ENCODE measurements at places on chromosomes 3 and 15. TPM values are rescaled to one million over a fixed set of nuclear protein-coding genes. Genes with fewer than 3 reads are reported as not detected.

GRCh38 chr15:41150279-41150678, 34.2 kb upstream of the INO80 start:
- DNase-seq, result no peak

DNA sequence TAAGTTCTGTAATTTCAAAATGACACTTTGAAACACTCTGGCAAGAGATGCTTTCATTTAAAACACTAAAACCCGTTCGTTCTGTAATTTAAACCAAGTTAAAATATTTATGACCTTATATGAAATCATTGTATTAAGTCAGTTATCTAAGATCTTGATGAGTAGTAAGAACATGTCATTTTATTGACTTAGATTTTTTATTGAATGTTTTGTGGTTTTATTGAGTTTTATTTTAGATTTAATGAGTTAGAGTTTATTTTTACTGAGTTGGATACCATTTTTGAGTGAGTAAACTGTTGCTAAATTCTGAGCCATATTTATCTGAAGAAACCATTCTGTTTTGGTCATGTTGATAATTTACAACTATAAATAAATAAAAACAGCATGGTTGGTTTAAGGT, 94.3 kb downstream of the PPARG start:
- no peak for DNase-seq

Gene EFHB
- 0.50 TPM for total RNA-seq

Gene CXCR6
- 0.58 TPM for total RNA-seq

- no peak for DNase-seq
Measured at GRCh38 chr15:71334434-71334833, 219.2 kb downstream of the THSD4 start.

DNA sequence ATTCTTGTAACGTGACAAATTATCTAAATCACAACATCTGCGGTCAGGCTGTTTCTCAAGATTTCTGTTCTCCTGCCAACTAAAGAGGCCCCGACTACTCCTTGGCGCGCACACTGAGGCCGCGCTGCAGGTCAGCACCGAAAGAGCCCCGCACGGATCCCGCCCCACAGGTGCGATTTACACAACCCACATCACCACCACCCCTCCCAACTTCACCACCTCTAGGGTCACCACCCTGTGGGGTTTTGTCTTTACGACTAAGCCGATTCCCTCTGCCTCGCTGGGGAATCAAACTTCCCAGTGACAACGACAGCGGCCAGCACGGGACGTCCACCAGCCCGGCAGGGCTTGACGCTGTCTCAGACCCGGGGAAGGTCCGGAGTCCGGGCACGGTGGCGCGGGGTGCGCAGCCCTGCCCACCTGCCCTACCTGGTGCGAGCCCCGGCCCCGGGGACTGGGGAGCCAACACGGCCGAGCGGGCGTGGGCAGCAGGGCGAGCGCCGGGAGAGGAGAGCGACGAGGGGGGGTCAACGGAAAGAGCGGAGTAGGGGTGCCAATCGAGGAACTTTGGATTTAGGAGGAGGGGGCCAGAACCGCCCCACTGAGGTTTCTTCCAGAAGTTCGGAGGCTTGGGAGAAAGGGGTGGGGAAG, 764 bp downstream of the UACA start:
- peak; percentile 4 for DNase-seq

- DNase-seq, result peak; percentile 76
Measured at GRCh38 chr15:29103824-29104565, 165.6 kb downstream of the NSMCE3 start.

GRCh38 chr3:55065331-55065730, 137.5 kb upstream of the LRTM1 start:
- DNase-seq, result no peak

GRCh38 chr3:150743508-150743907, 19.5 kb downstream of the SIAH2 start:
- no peak for DNase-seq

Gene KLHDC8B
- 3.4 TPM for total RNA-seq

Gene RHCG
- not detected for total RNA-seq

DNA sequence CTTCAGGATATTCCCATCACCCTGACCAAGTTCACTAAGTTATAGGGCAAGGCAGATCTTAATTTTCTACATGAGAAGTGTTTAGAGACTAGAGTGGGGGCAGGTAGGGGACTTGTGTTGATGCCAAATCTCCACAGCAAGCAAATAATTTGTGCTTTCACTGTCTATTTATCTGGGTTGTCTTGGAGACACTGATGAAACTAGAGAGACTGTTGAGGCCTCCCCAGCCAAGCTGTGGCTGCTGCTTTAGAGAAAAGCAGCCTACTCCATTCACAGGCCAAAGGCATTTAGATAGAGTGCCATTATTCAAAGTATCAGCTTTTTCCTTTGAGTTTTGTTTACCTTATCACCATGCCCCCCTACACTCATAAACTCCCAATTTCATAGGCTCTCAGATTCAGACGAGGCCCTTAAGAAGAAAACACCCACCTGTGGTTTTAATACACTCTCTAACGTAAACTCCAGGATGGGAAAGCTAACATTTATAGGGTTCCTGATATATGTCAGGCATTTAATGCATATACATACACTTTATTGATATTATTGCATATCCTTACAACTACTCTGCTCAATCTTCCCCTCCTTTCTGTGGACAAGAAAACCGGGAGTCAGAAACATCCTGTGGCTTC, 130.4 kb upstream of the FOXB1 start:
- DNase-seq, result no peak

Gene OR4M2
- total RNA-seq, result not detected

GRCh38 chr15:57495041-57495440, 96.7 kb upstream of the MYZAP start:
- DNase-seq, result no peak

GRCh38 chr3:70580021-70580420, 267.6 kb upstream of the MDFIC2 start:
- DNase-seq, result no peak

DNA sequence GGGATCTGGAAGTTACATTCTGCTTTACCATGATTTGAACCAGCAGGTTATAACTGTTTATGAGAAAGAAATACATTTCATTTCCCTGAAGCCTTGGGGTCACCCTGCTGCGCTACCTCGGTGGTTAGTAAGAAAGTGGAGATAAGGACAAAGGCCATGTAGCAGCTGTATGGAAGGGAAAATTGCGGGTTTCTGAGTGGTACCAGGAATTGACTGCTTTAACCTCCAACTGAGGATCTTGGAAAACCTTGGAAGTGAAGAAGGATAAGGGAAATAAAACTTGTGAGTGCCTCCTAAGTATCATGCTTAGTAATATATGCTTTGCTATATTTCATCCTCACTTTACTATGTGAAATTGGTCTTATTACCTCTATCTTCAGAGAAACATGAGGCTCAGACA, 76.1 kb upstream of the GAP43 start:
- no peak for DNase-seq

Gene ISLR
- not detected for total RNA-seq

Gene ARPC4
- total RNA-seq, result 253 TPM

GRCh38 chr3:112127522-112128494, 5.2 kb downstream of the GCSAM start:
- DNase-seq, result no peak

Gene FBXW12
- not detected for total RNA-seq

- DNase-seq, result no peak
Measured at GRCh38 chr3:117885011-117885441, 1149.6 kb downstream of the IGSF11 start.

Gene REC114
- total RNA-seq, result not detected

GRCh38 chr3:125645616-125646015, 50.3 kb upstream of the OSBPL11 start:
- DNase-seq, result no peak

Gene CPB1
- total RNA-seq, result not detected

DNA sequence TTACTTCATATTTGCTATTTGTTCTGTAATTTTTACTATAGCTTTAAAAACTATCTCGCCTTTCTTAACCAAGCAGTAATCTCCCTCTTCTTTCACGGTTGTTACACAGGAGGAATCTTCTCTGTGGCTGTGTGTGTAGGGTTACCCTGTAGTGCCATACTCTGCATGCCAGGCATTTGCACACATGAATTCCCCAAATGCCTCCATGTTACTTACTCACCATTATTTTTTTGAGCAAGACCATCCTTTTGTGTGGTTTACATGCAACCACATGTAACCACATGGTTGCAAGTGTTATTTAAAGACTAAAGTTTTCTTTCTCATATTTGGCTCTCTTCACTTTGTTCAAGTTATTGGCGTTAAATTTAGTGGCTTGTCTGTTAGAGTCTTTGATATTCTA, 45.5 kb downstream of the HPS3 start:
- DNase-seq, result peak; percentile 32

DNA sequence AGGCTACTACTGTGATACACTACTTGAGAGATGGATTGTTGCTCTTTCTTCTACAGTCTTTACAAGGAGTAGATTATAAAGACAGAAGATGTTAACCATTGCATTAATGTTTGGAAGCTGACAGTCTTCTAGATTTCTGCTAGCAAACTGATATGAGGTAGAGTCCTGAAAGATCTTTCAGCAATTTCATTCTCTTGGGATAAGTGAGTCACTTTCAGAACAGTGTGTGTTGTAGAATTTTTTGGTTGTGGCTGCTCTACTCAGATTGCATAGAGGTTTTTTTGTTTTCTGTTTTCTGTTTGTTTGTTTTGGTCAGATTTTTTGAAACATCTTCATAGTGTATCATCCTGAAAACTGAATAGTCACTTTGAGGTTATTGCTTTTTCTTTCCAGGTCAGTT, 17.1 kb downstream of the TNFSF10 start:
- DNase-seq, result no peak

- no peak for DNase-seq
Measured at GRCh38 chr3:52149726-52150125, 4.5 kb downstream of the POC1A start.

DNA sequence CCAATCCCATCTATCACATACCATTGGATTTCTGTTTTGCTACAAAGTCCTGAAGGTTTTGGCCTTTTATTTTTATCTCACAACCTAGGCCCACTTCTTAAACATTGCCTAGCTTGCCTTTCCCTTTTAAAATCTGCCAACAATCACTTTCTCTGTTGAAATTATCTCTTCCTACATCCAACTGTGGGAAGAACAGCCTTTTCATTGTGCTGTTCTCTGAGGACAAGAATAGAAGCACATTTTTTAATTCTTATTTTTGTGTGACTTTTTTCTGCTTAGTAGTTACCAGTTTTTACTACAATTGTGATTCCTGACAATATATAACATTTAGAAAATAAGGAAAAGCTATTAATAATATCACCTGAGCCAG, 159.2 kb downstream of the CNTN6 start:
- DNase-seq, result no peak

GRCh38 chr3:35498506-35499210, 140.7 kb upstream of the ARPP21 start:
- DNase-seq, result no peak

- no peak for DNase-seq
Measured at GRCh38 chr3:132629928-132630327, 29.7 kb downstream of the ACAD11 start.

- no peak for DNase-seq
Measured at GRCh38 chr15:79981831-79982455, 10.9 kb upstream of the BCL2A1 start.

Gene FANCD2
- total RNA-seq, result 85.1 TPM

Gene NANOGP8
- not detected for total RNA-seq

Gene SCG3
- total RNA-seq, result not detected
